Activated T-helper 2 cell treated with anti-CD3 and anti-CD28 coated beads, Interferon-gamma antibody, Interleukin-2, Interleukin-4, amounts not matched to agents 10 μg/mL and 5 μg/mL and 100 μg/mL, durations not matched to agents 14 hours and 24 hours and 36 hours (primary cell): ENCODE measurements at places on chromosomes 1 and 21. TPM values are rescaled to one million over a fixed set of nuclear protein-coding genes. Genes with fewer than 3 reads are reported as not detected.

Gene SPRR2G
- not detected in 2 replicates for total RNA-seq

Gene KRTAP7-1
- not detected in 2 replicates for total RNA-seq

Gene FAM72D
- 6.7 and 7.9 TPM in 2 replicates for total RNA-seq

Gene MRPL39
- 53.1 and 54.4 TPM in 2 replicates for total RNA-seq

Gene CGN
- total RNA-seq: 0.34 and 0.50 TPM in 2 replicates
